ENCODE measurements at places on chromosomes 6 and 20.

DNA sequence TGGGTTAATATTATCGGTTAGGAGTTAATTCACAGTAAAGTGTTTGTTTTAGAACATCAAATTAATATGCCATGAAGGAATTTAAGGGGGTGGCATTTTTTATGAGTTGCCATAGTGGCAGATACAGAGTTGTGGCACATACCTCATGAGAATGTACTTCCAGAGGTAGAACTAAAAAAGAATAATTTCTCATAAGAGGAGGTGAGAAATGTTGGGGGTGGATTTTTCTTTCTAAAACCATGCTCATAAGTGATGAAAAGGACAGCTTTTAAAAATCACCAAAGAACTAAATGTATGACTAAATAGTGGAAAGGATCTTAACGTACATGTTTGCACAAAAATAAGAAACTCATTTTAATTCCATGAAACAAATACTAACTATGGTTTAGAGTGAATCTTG is 58.7 kb downstream of the SHLD1 start:
- DNase-seq = no peak

DNA sequence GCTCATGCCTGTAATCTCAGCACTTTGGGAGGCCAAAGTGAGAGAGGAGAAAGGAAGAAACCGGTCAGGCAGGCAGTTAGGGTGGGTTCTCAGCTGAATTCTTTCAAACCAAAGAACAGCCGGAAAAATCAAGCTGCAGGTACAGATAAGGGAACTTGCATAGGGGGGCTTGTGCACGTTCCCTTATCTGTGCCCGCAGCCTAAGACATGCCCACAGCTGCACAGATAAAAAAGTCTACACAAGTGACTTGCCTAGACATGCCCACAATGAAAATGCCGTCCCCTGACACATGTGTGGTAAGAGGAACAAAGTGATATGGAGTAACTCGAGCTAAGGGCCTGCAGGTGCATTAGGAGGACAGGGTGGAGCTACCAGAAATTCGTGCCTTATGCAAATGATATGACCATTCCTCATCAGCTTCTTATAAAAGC is 175.8 kb upstream of the SALL4 start:
- no peak for DNase-seq

DNA sequence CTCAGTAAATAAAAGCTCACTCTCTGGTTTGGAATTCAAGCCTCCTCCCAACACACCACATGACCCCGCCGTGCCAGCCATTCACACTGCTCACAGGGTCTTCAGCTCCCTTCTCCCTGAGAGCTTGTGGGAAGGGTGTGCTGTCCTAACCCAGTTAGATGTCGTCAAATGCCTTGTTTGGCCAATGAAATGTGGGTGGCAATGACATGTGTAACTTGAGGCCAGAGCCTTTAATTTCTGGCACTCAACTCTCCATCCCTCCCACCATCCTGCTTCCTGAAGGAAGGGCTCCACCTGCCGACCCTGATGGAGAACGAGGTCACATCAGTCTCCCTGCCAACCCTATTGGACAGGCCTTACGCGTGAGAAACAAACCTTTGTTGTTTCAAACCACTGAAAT is 224.5 kb upstream of the AGPAT4 start:
- DNase-seq = peak; percentile 52

- DNase-seq = no peak
Measured at GRCh38 chr6:154521412-154521811, 10.9 kb upstream of the CNKSR3 start.

DNA sequence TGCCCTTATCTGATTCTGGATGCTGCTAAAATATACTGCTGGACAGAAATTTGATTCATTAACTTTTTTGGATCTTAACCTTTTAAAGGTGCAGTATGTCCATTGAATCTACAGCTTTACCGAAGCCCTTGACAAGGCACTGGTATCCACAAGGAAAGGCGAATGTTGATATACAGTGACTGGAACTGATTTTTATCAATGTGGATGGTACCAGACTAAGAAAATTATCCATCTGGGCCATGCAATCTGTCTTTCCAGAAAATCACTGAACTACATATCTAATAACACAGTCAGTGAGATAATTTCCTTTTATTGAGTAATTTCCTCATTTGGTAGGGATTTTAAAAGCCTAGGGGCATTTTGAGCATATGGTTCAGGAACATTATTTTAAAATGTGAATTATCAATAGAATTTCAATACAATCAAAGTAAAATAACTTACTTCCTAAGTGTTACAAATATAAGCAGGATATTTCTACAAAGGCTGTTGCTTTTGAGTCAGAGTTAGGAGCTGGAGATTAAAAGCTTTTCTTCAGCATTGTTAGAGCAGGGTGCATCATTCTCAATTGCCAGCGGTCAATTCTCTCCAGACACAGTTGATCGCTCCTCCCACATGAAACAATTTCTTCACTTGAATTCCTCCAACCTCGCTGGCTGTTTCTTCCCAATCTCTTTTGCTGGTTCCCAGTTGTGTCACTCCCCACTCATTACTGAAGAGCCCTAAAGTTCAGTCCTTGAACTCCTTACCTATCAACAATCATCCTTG is 585.3 kb upstream of the FLRT3 start:
- DNase-seq = no peak

DNA sequence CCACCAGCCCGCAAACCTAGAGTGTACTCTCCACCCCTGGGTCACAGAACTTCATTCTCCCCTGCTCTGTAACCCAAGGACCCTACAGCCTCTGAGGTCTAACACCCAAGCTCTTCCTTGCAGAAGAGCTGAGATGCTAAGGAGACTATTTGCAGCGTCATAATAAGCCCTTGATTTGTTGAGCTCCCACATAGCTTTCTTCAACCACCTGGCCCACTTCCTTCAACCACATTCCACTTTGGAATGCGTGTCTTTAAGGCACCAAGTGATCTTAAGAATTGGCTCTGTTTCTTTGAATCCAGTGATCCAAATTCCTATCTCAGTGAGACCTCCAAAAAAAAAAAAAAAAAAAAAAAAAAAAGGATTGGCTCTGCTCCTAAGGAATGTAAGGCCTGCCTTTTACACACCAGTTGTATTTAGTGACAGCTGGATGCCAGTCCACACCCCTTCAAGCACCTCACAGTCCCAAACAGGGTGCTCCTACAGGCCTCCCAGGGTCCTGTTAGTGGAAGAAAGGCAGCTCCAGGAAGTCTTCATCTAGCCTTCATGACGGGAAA is 106.2 kb downstream of the UBE3D start:
- peak; percentile 82 for DNase-seq

- no peak for DNase-seq
Measured at GRCh38 chr20:51359947-51360346, 182.6 kb downstream of the NFATC2 start.

DNA sequence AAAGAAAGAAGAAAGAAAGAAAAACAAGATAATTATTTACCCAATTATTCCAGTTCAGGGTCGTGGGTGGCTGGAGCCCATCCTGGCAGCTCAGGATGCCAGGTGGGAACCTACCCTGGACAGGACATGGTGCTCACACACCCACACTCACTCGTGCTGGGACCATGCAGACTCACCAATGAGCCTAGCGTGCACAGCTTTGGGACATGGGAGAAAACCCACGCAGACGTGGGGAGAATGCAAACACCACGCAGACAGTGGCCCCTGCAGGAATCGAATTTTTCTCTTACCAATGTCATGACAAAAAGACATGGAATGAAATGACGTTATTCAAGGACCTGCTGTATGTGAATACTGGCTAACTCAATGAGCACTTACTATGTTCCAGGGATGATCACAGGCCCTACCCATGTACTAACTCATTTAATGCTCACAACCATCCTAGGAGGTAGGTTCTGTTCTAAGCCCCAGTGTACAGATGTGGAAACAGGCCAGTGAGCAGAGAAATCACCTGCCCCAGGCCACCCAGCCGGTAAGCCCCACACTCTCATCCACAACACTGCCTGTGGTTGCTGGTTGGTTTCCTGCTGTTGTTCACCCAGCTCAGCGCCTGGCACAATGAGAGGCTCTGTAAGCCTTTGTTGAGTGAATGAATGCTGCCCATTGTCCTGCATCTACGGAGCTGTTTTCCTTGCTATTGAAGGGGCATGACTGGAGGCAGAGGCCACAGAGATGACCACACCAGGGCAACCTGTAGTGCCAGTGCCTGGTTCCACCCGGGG is 6.8 kb upstream of the PI16 start:
- no peak for DNase-seq

DNA sequence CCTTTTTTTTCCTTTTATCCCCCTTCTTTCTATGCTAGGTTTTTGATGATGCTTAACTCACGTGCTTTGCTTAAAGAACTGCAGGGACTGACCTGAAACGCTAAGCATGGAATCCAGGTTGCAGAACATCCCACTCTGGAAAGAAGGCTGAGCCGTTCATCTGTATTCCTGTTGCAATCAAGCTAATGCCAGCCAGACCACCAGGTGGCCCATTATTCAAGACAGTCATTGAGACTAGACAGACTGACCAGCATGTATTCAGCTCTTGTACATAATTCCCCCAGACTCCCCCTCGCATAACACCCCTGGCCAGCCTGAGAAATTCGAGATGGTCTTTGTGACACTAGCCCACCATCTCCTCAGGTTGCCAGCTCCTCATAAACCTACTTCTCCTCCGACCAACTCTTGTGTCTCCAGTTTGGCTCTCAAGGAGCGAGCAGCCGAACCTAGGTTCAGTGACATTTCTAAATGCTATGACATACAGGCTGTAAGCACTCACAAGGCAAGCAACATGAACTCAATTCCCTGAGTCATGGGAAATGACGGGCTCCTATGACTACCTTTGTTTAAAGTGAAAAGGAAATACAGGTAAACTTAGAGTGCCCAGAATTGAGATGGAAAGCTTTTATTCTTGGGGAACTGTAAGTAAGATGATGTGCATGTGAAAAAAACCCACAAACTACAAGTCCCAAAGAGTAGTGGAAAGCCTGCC is 309.3 kb upstream of the CDYL start:
- DNase-seq = peak; percentile 22

DNA sequence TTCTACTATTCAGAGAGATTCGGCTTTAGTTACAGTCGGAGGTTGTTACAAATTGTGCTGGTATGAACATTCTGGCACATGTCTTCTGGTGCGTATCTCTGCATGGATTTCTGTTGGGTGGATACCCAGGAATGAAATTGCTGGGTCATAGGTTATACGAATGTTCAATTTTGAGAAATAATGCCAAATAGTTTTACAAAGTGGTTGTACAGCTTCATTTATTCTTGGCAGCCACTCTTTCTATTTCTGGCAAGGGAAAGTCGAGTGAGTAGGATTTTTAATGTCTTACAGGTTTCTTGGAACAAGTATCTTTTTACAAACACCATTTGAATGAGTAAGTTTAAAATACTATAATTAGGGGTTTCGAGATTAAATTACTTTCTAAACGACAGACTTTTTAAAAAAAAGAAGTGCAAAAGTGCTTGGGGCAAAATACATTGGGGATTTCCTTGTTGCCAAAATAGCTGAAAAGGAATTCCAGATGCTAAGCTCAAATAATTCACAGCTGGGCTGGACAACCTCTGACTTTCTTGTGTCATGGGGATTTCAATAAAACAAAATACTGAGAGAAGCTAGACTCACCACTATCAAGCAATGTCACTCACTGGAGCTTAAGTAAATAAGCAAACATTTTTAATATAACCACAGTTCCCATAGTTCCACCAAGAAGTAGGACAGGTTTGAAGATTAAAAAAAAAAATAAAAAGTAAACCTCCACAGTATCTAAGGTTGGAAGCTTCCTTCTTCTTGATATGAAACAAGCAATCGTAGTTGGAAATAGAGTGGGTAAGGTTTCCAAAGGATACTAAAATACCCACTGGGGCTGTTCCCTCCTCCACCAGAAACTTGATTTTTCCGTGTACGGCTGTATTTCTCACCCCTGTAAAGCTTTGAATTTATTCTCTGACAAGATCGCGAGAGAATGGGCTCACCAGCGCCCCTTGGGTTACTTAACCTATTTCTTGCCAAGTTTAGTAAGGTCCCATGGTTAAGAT is 21.6 kb upstream of the GFOD1 start:
- peak; percentile 74 for DNase-seq

DNA sequence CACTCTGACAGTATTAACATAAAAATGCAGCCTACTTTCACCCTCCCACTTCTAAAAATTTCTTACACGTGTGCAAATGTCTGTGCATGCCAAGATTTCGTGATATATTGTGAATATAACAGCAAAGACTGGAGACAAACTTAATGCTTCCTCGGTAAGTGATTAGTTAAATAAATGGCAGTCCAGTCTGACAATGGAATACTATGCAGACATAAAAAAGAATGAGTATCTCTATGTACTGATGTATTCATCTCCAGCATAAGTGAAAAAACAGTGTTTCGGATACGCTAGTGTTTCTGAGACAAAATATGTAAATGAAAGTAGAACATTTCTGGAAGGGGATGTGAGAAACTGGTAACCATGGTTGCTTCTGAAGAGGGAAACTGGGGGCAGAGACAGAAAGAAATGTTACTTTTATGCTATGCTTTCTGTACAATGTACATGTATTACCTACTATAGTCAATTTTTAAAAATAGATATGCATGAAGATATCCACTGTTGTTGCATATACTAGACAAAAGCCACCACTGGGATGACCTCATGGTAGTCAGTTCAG is 7.0 kb downstream of the SLC22A23 start:
- DNase-seq = no peak

DNA sequence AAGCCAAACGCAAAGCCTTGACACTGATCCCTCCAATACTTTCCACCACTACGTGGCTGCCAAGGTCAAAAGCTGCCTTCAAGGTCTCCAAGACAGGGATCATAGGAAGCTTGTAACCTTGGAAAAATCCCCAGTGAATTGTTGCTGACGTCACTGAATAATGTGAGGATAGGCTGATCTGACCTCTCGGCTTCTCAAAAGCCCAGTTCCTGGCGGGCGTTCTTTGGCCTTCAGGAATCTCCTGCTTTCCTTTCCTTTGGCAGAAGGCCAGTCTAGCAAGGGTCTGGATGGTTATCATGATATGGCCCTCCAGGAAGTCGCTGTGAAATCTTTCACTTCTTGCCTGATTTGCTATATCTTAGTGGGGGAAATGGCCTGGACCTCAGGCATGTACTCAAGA is 61.4 kb upstream of the TNFAIP3 start:
- no peak for DNase-seq

GRCh38 chr6:80268865-80269730 is 162.6 kb downstream of the BCKDHB start:
- DNase-seq = no peak
